ENCODE measurements at places on chromosomes 3 and 15.

GRCh38 chr3:5057272-5057671 is 64.8 kb upstream of the ARL8B start:
- DNase-seq: no peak

DNA sequence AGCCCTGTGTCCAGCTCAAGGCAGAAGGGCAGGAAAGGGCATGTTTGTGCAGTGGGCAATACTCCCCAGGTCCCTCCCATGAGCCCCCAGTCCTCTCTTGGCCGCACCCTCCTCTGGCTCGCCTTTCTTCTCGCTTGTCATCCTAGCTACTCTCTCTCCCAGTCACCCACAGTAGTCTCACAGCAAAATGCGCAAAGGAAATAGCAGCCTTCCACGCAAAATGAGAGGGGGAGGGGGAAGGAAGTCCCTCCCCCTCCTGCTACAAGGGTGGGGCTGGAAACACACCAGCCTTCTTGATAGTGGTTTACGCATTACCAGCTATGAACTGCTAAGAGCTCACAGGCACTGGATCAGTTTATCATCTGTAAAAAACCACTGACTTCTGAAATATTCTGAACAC is 83.8 kb downstream of the GADL1 start:
- no peak for DNase-seq

GRCh38 chr3:184384342-184384741 is 4.5 kb downstream of the CHRD start:
- no peak for DNase-seq

DNA sequence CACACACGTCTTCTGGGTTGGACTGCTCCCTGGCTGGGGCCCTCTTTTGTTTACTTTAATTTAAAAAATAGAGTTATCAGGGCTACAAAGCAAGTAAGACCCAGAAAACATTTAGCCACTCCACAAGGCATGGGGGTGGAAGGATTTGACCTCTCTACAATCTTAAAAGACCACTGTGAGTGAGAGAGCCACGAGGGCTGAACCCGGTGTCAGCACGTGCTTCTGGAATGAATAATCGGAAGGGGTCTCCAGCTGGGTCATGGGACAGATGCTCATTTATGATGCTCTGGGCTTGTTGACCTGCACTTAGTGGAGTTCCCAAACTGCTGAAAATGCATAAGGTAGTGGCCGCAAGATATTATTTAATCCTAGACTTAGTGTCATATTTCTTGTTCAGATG is 52.4 kb downstream of the EIF4E3 start:
- no peak for DNase-seq

GRCh38 chr15:31256378-31257265 is 70.0 kb upstream of the KLF13 start:
- no peak for DNase-seq

DNA sequence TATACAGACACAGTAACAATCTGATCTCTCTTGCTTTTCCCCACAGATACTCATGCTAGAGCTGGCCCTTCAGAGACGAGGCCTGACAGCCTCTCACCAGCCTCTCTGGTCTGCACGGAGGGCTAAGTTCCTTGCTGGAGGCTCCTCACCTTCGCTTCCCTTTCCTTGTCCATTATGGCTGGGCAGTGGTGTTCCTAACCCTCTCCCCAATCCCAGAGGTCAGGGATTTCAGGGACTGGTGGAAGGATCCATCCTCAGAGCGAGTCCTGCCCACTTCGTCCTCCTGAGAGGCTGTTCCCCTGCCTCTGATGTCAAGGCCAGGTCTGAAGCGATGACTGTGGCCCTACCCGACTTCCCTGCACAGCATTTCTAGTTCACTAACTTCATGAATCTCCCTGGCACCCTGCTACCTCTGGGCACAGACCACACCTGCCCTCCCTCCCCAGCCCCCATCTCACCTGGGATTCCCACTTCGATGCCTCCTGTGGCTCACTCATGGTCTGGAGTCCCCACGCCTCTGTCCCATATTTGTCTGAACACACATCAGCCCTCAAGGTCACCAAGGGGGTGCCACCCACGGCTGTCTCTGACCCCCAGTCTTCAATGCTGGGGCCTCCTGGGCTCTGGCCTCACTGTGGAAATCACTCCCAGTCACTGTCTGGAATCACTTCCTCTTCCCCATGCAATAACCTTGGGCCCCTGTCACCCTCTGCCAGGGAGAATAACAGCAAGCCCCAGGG is 124.9 kb upstream of the PRR20G start:
- no peak for DNase-seq

- no peak for DNase-seq
Measured at GRCh38 chr3:51311055-51311454, 74.0 kb upstream of the MANF start.

DNA sequence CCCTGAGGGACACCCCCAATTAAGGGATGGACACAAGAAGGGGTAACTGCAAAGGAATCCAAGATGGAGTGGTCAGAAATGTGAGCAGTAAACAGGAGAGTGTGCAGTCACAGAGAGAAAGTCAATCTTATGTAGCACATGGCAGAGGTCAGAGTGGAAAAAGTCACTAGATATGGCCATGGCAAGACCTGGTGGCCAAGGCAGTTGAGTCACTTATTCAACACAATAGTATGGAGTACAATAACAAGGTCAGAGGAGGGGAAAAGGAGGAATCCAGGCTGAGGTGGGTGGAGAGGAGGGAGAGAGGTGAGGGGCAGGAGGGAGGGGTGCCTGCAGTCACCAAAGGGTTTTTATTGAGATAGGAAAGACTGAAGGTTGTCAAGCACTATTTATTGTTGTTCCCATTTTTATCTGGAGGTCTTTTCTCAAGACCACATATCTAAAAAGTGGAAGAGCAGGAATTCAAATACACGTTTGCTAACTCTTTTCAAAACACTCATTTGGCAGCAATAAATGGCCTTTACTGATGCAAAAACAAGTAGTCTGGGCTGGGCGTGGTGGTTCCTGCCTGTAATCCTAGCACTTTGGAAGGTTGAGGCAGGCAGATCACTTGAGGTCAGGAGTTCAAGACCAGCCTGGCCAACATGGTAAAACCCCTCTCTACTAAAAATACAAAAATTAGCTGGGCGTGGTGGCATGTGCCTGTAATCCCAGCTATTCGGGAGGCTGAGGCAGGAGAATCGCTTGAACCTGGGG is 53.3 kb upstream of the ARHGEF3 start:
- no peak for DNase-seq

- DNase-seq: no peak
Measured at GRCh38 chr3:114089675-114090074, 33.1 kb downstream of the QTRT2 start.

- DNase-seq: no peak
Measured at GRCh38 chr3:178420033-178420432, 116.2 kb upstream of the KCNMB2 start.

- no peak for DNase-seq
Measured at GRCh38 chr3:165742351-165742750, 94.9 kb downstream of the BCHE start.

DNA sequence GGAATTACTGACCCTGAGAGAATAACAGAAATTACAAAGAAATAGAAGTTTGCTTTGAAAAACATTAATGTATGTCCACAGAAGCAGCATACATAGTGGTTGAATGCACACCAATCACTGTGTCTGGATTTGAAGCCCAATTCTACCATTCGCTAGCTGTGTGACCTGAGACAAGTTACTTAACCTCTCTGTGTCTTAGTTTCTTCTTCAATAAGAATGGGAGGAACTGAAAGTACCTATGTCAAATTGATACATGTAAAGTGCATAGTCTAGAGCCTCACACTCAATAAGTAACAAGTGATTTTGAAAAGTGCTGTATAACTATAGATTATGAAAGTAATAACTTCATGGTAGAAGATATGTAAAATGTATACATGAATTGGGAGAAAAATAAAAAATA is 457.8 kb downstream of the FOXP1 start:
- DNase-seq: no peak

DNA sequence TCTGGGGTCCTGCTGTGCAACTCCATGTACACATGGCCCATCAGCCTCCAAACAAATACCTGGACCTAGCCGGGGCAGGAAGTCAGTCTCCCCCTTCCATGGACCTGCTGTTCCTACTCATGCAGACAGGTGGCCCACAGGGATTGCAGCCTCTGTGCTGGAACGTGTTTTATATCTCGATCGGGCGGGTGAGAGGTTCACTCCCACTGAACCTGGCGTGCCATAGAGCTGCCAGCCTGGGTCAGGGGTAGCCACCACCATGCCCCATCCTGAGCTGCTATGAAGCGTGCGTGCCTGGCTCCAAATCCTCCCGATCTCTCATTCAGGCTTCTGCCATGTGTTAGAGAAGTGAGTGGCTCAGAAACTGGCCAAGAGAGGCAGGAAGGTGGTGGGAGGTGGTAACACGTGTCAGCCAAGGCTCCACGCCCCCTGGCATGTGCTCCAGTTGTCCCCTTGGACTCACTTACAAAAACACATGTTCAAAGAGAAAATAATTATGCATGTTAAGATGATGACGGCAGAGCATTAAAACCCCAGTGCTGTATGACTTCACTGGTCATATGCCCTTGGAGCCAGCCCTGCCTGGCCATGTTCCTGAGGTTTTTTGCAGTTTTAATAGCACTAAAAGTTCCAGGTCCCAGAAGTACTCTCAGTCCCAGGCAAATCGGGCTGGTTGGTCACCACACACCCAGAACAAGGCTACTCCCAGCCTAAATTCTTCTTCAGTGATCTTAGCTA is 30.6 kb downstream of the CTSH start:
- DNase-seq: no peak

- DNase-seq: no peak
Measured at GRCh38 chr15:62550106-62550505, 385.0 kb upstream of the C2CD4B start.

DNA sequence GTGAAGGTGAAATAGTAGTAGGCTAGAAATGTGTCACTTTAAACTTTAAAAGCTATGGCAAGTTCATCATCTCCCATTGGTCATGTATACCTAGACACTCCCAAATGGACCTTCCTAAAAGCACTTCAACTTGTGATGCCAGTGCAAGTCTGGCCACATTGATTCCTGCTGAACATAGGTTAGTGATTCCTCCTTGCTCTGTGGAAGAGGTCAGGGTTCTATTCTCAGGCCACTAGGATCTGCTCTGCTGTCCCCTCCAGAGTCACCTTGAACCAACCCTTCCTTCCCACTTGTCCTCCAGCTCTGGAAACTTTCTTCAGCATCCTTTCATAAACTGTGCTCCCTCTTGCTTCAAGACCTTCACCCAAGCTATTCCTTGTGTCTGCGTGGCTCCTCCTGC is 301.7 kb downstream of the RPLP1 start:
- DNase-seq: no peak

Measured in T-helper 9 cell (primary cell).